ENCODE measurements at places on chromosomes 2 and 18.

- no peak for DNase-seq
Measured at GRCh38 chr2:140586379-140586778, 1544.4 kb downstream of the LRP1B start.

DNA sequence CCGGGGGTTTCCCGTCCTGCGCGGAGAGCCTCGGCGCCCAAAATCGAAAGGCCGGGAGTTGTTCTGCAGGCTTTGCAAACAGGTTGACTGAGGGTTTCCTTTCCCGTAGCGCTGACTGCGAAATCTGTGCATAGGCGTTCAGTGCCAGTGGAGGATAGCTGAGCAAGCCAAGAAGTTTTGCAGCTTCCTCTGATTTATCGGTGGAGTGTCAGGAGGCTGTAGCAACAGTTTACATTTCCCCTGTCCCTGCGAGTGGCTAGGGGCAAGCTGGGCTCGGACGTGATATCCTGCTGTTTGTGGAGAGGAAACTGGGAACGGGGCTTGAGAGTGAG lies 694 bp downstream of the THSD7B start:
- DNase-seq, result no peak

- no peak for DNase-seq
Measured at GRCh38 chr2:69723791-69724190, 18.1 kb upstream of the ANXA4 start.

- no peak for DNase-seq
Measured at GRCh38 chr2:123596621-123597020, 428.5 kb upstream of the CNTNAP5 start.

GRCh38 chr2:43078781-43079755 lies 147.3 kb downstream of the ZFP36L2 start:
- no peak for DNase-seq

DNA sequence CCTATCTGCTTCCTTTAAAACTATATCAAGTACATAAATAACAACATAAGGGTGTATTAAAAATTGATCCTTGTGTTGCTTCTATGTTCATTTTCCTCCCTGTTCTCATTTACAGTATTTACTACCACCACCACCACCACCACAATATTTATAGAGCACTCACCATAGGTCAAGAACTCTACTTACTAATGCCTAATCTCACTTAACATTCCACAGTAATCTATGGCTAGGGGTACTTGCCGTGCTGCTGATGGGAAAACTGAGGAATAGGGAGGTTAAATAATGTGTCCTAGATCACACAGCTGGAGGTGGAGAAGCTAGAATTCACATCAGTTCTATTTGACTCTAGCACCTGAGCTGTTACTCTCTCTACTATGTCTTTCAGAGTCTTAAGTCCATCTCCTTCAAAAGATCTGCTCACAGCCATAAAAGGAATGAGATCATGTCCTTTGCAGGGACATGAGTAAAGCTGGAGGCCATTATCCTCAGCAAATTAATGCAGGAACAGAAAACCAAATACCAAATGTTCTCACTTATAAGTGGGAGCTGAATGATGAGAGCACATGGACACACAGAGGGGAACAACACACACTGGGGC lies 54.1 kb upstream of the ZNF385B start:
- no peak for DNase-seq

DNA sequence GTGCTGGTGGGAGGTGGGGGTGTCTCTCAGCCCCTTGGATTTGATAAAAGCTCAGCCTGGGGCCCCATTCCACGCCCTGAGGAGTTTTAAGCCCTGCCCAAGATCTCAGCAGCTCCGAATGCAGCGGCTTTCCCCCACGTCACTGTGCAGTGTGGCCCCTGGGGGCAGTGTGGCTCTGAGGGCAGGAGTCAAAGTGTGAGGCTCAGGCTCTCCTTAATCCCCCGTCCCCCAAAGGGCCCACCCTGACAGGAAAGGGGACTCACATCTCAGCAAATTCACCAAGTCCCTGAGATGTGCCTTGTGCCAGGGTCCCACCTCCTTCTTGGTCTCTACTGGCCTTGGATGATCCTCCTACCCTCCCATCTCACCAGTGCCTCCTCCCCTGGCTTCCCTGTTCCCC lies 25.2 kb downstream of the NPPC start:
- DNase-seq, result no peak

Measured in stimulated activated CD4-positive, alpha-beta T cell treated with anti-CD3 and anti-CD28 coated beads, Interleukin-12 subunit alpha, Interleukin-12 subunit beta, amount 100 ng/mL, for 24 hours (primary cell).